ENCODE measurements at places on chromosomes 2 and 18.

- no peak for DNase-seq
These were observed 43.3 kb upstream of the LGALSL start for GRCh38 chr2:64410671-64411070.

DNA sequence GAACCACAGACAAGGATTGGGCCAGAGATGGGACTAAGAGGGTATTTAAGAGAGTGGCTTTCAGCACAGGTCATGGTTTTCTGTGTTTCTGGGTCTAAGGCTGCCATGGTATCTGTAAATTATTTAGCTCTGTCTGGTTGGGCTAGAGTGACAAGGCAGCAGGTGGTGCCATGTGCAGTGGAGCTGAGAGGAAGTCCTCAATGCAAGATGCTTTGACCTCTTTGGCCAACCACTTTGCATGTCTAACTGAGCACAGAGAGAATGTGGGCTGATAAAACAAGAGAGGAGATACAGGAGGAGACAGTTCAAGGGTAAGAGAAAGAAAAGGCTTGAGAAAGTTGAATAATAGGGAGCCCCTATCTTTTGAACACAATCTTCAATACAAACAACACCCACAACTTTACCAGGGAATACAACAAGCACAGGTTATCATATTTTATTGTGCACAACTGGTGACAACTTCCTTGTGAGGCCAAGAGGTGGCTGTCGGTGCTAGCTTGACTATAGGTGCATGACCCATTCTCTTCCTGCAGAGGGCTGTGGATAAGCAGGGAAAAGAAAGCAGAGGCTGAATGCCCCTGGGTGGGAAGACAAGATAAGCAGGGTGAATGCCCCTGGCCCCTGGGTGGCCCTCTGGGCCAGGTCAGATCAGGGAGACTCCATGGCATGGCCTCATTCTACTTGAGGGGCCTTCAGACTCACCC, 12.3 kb downstream of the FLACC1 start:
- no peak for DNase-seq

DNA sequence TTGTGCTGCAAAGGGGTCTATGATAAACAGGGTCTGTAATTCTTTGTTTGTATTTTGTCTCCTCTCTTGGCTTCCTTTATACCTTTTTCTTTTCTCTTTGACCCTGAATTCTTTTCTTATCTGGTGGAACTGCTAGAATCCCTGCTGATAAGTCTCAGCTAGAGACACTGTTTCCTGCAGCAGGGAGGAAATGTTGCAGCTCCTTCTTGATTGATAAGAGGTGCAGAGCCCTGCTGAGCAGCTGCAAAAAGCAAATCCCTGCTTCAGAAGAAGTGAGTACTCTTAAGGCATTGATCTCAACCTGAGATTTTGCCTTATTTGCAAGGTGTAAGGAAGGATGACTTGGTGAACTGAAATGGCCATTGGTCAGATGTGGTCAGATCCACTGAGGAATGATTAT, 167.8 kb downstream of the NUP35 start:
- no peak for DNase-seq

- no peak for DNase-seq
These were observed 934.8 kb downstream of the NRXN1 start for GRCh38 chr2:50097148-50097547.

DNA sequence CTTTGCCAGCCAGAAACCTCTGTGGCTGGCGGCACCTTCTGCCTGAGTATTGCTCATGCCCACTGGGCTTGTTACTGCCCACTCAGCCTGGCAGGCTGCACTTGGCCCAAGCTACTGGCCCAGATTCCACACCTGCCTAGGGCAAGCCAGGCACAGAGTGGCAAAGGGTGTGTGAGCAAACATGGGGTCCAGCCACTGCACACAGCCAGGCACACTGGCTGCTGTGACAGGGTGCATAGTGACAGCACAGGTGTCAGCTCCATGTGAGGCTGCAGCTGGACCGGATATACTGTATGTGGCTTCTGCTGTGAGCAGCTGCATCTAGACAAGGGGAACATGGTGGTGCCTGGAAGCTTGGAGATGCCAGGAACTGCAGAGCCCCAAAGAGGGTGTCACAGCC, 113.9 kb downstream of the COPS8 start:
- DNase-seq = no peak

- no peak for DNase-seq
These were observed 113.0 kb downstream of the EFEMP1 start for GRCh38 chr2:55810622-55811020.

GRCh38 chr18:31233621-31234275, 71.1 kb upstream of the DSC1 start:
- no peak for DNase-seq

- peak; percentile 48 for DNase-seq
These were observed 480 bp downstream of the DSEL start for GRCh38 chr18:67515942-67516538.

DNA sequence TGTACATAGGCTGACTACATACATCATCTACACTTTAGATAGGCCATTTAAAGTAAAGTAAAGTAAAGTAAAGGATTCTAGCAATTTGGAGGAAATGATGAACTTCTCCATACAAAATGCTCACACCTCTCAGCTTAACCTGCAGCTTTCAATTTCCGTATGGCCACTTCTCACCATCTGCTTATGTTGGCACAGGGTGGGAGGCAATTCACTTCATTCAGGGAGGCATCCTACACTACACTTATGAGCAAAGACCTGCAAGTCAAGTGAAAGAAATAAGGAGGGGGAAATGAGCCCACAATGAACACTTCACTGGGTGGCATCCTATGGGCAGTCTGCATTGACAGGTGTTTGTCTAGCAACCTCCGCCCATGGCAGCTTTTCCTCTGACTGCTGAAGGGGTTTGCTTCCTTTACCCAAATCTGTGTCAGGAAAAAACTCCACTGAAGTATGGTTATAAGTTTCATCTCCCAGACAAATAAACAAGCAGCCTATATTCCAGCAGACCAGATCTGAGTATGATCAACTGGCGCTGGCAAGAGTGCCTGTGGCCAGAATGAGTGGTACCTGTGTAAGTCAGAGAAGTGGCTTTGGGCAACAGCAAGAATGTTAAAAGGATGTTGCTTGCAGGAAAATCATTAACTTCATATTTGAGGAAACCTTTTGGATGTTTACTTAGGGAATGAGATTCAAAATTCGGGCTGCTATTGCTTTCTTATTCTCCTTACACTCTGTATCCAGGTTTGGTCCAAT, 449.1 kb downstream of the TGIF1 start:
- no peak for DNase-seq

DNA sequence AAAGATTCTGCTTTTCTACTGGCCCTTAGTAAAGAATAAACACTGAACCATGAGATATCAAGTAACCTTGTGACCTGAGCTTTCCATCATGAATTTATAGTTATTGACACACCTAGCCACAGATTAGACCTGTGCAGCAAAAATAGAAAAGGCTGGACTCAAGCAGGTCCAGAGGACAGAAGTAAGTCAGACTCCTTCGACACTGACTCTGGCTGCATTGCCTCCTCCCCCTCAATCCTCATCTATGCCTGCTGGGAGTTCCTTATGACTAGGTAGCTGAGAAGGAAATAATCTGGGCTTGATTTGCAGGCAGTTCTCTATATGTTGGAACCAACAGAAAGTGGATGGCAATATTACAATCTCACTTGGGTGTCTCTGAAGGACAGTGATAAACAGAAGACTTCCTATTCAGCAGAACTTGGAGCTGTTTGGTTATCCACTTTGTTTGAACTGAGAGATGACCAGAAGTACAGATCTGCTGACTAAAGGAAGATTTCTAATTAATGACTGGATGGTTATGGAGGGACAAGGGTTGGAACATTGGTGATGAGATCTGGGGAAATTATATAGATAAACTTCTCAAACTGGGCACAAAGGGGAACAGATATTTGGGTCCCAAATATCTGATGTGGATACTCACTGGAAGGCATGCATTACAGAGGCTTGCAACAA, 39.4 kb downstream of the ARID5A start:
- DNase-seq = no peak

DNA sequence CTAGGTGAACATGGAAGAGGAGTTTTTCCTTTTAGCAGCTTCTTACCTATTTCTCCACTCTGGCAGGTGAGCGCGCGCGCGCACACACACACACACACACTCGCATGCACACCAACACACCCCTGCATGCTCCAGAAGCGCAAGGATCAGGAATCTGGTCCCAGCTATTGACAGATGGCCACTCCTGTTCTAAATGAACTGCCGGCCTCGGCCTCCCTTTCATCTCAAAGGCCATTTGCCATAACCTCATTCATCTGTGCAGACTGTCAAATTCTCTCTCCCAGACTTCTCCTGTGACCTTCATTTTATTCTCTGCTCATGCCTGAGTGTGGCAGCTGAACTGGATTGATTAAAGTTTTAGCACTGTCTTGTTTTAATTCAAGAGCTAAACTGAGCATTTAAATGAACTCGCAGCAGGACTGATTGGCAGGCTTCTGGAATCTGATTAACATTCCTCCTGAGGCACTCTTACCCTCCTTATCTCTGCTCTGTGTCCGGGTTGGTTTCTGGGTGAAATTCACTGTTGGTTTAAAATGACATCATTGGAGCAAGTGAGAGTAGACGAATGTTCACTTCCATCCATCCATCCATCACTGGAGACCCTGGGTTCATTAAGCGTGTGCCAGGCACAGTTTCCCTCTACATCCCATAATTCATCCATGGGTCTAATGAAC, 58.8 kb downstream of the FECH start:
- DNase-seq = no peak

DNA sequence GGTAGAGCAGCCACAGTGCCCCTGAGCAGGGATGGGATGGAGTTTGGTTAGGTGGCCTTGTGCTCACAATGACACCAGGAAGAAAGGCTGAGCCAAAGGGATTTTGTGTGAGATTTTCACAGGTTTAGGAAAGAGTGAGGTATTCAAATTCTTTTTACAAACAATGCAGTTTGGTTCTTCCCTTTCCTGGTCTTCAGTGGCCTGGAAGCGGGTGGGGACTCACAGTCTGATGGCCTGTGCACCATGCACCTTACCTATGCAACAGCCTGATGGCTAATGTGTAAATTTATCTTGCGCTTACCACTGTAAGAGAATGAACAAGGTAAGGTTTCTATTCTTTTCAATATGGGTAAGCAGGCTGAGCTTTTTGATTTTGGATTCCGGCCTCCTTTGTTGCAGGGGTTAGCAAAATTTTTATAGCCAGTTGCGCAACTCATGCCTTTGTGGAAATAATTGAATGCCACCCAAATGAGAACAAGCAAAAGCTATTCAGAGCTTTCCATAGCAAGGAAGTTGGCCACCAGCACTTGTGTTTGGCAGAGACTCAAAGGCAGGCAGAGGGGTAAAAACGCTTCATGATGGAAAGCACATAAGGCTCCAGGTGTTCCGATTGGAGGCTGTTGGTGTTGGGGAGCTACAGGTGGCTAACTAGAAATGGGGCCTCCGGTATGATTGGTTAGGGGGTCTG, 23.8 kb upstream of the IL1R2 start:
- DNase-seq = no peak

DNA sequence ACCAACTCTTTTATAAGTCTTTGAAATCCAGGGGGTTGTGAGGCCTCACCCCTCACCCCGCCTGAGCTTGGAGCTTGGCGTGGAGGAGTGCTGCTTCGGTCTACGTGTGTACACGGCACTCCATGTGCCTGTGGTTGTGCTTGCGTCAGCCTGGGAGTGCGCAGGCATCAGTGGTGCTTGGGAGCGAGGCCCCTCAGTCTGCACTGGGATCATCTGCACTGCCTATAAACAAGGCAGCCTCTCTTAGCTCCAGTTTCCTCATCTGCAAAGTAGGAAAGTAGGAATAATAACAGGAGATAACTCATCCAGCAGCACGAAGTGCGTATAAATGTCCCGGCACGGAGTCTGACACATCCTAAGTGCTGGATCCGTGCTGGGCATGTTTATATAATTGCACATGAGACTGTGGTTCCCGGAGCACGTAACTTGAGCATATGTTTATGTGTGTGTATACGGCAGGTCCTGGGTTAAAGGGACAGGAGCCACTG, 1.2 kb downstream of the GYPC start:
- peak; percentile 85 for DNase-seq

GRCh38 chr2:135590619-135591260, 59.5 kb downstream of the R3HDM1 start:
- DNase-seq = no peak

- DNase-seq = no peak
These were observed 856 bp downstream of the ACAA2 start for GRCh38 chr18:49812286-49813068.

DNA sequence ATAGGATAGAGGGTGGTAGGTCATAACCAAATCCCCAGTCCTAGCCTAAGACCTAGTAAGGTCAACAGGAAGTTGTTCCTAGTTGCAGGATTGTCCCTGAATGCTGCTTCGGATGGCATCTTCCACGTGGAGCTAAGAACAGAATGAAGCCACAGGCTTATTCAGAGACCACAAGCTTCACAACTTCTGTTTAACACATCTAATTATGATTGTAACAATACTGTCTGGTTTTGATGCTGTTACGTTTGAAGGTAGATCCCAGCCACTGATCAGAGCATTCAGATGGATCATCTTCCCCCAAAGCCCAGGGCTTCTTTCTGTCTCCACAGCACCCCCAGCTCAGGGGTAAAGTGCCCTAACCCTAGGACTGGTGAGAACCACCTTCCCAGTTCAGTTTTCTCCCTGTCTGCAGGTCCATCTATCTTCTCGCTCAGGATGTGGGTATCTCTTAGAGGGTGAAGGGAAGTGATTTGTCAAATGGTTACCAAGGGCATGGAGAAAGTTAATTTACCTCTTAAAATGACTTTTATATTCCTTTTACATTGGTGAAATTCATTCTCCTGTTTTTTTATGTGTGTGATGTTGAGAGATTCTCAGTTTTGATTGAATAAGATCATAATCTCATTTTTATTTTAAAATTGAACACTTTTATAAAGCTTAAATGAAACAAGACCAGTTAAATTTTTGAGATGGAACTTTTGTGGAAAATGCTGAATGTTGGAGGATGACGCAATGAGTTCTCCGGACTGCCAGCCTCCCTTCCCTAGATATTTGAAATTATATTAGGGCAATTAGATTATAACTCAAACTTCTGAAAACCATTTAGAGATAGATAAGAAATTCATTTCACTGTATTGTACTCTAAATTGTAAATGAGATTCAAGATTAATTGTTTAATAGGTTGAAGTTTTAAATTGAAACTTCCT, 66.5 kb downstream of the RHBDD1 start:
- DNase-seq = no peak

- DNase-seq = no peak
These were observed 127.1 kb downstream of the SETBP1 start for GRCh38 chr18:44807766-44808165.

DNA sequence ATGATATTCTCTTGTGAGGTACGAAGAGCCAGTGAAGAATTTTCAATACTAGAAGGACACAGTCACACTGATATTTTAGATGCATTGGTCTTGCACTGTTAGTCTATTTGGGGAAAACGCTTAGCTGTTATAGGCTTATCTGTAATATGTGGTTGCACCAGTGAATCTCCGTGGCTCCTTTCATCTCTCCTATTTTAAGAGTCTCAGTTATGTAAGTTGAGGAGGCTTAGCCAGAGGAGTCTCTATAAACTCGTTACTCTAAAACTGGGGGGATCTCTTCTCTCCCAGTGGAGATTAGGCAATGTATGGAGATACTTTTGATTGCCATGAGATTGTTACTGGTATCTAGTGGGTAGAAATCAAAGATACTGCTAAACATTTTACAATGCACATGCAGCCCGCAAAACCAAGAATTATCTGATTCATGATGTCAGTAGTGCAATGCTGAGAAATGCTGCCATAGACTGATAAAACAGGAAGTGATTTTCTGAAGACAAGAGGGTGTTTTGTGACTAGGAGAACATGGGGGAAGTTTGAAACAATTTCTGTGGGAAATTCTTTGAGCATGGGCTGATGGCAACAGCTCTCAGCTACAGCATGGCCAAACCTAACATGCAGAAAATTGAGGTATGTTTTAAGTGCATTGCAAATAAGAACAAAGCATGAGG, 339.1 kb downstream of the SOX11 start:
- DNase-seq = no peak

Data from CD8-positive, alpha-beta T cell (primary cell).